Occipital lobe (tissue), 3 donors: ENCODE measurements at places on chromosomes 12 and 14.
A peak's percentile ranks its signal among the peaks of the same experiment; 100 is the strongest.

DNA sequence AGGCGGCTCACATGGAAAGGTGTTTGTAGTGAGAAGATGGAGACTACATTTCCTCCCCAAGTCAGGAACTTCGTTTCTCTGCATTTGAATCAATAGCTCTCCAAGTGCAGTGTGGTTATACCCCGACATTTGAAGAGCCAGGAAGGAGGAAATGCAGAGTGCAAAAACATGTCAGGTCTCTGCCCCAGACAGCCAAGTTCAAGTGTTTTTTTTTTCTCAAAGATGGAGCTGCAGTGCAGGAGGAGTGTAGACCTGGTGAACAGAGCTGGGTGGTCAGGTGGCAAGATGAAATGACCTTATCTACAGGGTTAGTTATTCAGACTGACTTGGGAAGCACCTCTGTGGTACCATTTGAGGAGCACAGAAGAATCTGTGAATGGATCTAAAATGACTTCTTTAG lies 21.3 kb downstream of the MLXIP start:
- no peak for DNase-seq

GRCh38 chr12:38490941-38491340 lies 174.4 kb downstream of the ALG10B start:
- DNase-seq, result no peak

GRCh38 chr12:106235770-106236169 lies 12.1 kb downstream of the CKAP4 start:
- DNase-seq, result no peak

DNA sequence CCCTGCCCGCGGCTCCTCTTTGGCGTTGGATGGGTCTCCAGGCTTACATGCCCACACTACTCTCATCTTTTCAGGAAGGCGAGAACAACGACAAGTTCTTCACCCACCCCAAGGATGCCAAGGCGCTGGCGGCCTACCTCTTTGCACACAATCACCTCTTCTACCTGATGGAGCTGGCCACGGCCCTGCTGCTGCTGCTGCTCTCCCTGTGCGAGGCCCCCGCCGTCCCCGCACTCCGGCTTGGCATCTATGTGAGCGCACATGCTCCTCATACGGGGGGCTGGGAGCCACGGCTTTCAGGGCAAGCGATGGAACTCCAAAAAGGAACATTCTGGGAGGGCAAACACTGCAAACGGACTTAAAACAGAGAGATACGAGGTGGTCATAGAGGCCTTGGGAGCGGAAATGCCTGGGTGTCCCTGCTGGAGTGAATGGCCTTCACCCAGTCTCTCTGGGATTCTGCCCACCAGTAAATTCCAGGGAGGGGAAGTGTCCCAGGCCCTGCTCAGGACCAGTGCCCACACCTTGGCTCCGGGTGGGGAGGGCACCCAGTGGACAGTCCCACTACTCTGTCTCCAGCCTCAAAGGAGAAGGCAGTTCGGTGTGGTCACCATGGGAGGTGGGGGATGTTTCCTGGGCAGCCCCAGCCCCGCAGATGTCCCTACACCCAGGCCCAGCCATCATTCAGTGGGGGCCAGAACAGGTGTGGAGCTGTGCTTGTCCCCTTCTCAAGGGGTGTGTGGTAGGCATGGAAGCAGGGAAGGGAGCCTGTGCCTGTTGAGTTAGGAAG lies 45.0 kb downstream of the TPCN1 start:
- DNase-seq, result no peak

- DNase-seq, result no peak
Measured at GRCh38 chr12:120394483-120395367, 25.8 kb upstream of the MSI1 start.

GRCh38 chr12:46491548-46491947 lies 119.0 kb upstream of the SLC38A2 start:
- no peak for DNase-seq

DNA sequence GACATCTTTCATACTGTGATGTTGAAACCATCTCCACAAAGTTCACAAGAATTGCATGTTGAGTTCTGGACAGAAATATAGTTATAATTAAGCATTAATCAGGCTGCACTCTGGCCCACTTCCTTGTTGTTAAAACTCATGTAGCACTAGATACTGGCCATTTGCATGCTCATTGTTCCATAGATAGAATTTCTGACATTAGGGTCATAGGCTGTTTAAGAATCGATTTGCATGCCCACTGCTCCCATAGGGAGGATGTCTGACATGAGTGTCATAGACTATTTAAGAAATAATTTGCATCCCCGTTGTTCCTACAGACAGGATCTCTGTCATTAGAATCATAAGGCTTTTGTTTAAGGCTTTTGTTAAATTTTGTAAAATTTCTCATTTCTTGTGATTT lies 50.2 kb downstream of the MYF5 start:
- no peak for DNase-seq

GRCh38 chr12:119630962-119631550 lies 36.9 kb upstream of the PRKAB1 start:
- DNase-seq, result no peak

- DNase-seq, result peak; percentile 81
Measured at GRCh38 chr12:124457287-124458219, 109.9 kb downstream of the NCOR2 start.

DNA sequence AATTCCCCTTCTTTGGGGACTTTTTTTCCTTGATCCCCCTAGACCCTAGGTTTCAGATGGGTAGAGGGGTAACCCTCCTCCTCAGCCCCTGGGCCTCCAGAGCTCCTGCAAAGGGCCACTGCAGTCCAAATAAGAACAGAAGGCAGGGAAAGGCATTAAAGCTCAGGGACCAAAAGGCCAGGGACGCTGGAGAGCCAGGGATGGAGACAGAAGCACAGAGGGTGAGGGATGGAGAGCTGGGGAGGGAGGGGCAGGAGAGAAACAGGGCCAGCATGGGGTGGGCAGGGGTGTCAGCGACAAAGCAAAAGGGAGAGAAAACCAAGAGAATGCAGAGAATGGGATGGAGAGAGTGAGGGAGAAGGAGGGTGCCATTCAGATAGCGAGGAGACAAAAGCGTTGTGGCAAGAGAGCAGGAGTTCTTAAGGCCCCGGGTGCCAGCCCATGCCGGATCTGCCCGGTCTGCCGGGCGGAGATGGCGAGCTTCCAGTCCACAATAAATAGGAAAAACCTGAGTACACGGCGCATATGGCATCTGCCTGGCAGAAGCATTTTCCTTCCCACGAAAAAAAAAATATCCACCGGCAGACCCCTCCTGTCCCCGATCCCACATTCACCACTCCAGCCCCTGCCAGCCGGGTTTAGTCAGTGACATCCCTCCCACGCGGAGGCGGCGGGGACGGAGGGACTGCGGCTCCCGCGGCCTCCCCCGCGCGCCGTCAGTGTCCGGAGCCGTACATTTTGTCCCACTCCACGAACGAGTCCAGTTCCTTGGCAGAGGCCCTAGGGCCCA lies 28.6 kb downstream of the FIGNL2 start:
- DNase-seq, result peak; percentile 62

- no peak for DNase-seq
Measured at GRCh38 chr12:113938471-113938870, 27.7 kb downstream of the RBM19 start.

GRCh38 chr12:117855165-117855564 lies 113.6 kb downstream of the KSR2 start:
- no peak for DNase-seq

DNA sequence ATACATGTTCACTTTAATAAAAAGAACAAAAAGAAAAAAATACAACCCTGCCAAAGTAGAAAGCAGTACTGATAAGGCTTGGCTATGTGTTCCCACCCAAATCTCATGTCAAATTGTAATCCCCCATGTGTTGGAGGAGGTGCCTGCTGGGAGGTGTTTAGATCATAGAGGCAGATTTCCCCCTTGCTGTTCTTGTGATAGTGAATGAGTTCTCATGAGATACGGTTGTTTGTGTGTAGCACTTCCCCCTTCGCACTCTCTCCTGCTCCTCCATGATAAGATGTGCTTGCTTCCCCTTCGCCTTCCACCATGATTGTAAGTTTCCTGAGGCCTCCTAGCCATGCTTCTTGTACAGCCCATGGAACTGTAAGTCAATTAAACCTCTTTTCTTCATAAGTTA lies 59.9 kb downstream of the USP15 start:
- no peak for DNase-seq

- no peak for DNase-seq
Measured at GRCh38 chr14:90857866-90858265, 41.6 kb upstream of the TTC7B start.

DNA sequence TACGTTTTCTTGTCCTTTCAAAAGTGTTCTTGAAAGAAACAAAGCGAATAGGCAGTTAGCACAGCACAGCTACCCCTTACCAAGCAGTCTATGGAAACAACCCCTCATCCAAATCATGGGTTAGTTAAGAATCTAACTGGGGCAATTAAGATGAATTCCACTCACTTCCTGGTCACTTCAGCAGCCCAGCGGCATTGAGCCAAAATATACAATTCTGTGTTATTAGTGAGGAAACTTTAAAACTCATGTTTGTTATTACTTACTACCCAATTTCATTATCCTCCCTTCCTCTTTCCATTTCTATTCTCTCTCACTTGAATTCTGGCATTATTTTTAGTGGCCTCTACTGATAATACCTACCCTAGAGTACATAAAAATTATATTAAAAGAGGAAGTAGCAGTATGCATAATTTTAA lies 121.4 kb downstream of the PPHLN1 start:
- DNase-seq, result no peak

- DNase-seq, result no peak
Measured at GRCh38 chr14:94517641-94518257, 8.5 kb upstream of the SERPINA12 start.

- DNase-seq, result no peak
Measured at GRCh38 chr14:55458800-55459515, 18.5 kb upstream of the TBPL2 start.

- DNase-seq, result no peak
Measured at GRCh38 chr12:7130701-7131501, 730 bp downstream of the CLSTN3 start.

GRCh38 chr14:82003426-82003825 lies 469.8 kb upstream of the SEL1L start:
- no peak for DNase-seq

GRCh38 chr12:75603475-75603874 lies 92.1 kb upstream of the KRR1 start:
- no peak for DNase-seq

- no peak for DNase-seq
Measured at GRCh38 chr12:80512781-80513180, 68.7 kb downstream of the PTPRQ start.

- DNase-seq, result no peak
Measured at GRCh38 chr14:80110721-80111120, 100.6 kb downstream of the DIO2 start.

- no peak for DNase-seq
Measured at GRCh38 chr12:71128191-71128788, 29.5 kb downstream of the TSPAN8 start.

DNA sequence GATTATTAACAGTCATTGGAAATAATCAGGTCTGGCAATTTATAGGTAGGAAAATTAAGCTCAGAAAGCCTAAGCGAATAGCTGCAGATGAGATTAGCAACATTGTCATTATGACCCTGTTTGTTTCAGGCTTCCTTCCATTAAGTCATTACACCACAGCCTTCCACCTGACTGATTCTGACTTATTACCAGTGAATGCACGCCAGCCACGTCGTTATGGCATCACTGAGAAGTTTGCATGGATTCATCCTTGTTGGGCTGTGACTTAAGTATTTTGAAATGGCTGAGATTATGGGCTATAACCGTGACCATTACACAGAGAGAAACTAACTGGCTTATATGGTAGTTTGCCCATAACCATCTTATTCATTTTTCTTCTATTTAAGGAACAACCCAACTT lies 18.6 kb downstream of the RASSF8 start:
- no peak for DNase-seq

- no peak for DNase-seq
Measured at GRCh38 chr14:58746261-58746660, 108.5 kb downstream of the DACT1 start.

GRCh38 chr12:46349253-46349652 lies 23.3 kb downstream of the SLC38A2 start:
- no peak for DNase-seq

- DNase-seq, result peak; percentile 14
Measured at GRCh38 chr14:89469210-89470198, 52.5 kb upstream of the FOXN3 start.

- no peak for DNase-seq
Measured at GRCh38 chr12:11723993-11724392, 74.5 kb downstream of the ETV6 start.

- no peak for DNase-seq
Measured at GRCh38 chr12:42961395-42961794, 371.8 kb upstream of the PRICKLE1 start.

DNA sequence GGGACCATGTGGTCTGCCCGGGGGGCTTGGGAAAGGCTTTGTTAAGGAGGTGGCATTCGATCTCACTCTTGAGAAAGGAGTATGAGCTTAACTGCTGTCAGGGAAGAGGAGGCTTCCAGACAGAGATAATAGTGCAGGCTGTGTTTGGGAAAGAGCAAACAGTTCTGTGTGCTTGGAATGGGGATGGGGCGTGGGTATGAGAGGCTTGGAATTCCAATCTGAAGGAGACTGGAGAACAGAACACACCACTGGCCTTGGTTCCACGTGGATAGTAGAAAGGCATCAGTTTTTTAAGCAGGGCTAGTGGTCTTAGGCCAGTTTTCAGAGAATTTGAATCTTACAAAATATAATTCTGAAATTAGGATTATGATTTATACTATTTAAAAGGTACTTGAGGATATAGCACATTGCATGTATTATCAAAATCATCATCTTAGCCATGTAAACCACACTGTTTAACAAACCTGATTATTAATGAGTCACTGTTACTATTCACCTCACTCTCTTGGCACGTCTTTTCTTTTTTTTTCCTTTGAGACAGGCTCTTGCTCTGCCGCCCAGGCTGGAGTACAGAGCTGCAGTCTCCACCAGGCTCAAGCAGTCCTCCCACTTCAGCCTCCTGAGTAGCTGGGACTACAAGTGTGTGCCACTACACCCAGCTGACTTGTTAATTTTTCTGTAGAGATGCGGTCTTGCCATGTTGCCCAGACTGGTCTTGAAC lies 38.5 kb upstream of the KCNK13 start:
- DNase-seq, result no peak

DNA sequence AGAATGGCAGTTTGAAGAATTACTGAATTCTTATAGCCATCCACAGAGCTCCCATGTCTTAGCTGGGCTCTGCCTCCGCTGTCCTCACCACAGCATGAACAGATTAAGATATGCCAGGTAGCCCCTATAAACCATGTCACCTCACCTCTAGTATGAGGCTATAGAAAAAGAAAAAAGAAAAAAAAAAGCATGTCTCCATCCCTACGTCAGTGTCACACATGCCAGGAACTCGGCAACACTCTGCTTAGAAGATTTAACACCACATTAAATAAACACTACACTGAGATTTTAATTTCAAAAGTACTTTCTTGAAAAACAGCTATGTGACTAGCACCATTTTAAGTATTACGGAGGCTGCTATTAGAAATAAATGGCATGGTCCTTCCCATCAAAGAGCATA lies 149.4 kb downstream of the CAPZA3 start:
- no peak for DNase-seq
